Breast epithelium (tissue), 4 donors: ENCODE measurements at places on chromosomes 2 and 18. TPM values are rescaled to one million over a fixed set of nuclear protein-coding genes. Genes with fewer than 3 reads are reported as not detected.

- H3K4me1 ChIP-seq = no peaks in the 10 kb centered on the region
- DNase-seq = no peak
- no peaks in the 10 kb centered on the region for H3K36me3 ChIP-seq
- peak overlapping the region; percentile 71 for H3K4me3 ChIP-seq
- no peaks in the 10 kb centered on the region for H3K27me3 ChIP-seq
Observed at GRCh38 chr2:20667531-20668401, 822 bp downstream of the GDF7 start.

DNA sequence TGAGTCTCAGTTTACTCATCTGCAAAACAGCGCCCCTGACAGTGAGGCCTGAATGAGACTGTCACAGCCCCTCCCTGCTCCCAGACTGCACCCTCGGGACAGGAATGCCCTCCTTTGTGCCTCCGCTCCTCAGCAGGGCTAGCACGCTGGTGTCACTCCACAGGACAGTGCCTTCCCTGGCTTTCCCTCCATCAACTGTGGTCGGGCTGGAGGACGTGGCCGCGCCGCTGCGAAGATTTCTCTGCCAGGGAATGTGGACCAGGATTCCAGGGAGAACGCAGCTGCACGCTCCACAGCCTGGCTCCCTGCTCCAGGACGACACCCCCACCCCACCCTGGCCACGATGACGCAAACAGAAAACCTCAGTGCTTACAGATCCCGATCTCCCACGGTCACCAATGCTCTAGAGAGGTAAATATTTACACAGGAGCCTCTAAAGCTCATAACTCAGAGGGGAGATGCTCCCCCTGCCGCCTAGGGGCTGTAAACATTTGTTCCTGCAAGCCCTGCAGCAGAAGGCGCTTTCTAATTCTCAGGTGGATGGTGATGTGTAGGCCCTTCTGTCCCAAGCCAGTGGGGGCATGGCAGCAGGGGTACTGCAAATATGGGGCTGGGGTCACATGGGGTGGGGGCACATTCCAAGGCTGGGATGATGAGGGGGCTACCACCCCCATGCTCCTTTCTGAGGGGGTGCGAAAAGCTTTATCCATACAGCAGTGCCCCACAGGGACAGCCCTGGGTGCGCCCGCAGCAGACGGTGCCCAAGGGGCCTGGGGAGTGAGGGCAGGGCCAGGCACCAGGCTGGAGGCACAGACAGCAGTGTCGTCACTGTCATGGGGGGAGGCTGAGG lies 12.4 kb downstream of the HS6ST1 start:
- peaks cover 47% of the 10 kb centered on the region for H3K4me1 ChIP-seq
- DNase-seq = peak; percentile 68
- no peaks in the 10 kb centered on the region for H3K27me3 ChIP-seq

- no peak overlapping the region for H3K4me3 ChIP-seq
- no peak for DNase-seq
- H3K27me3 ChIP-seq = no peaks in the 10 kb centered on the region
- no peak overlapping the region for H3K27ac ChIP-seq
Observed at GRCh38 chr2:196563876-196564275, 75.6 kb upstream of the CCDC150 start.

Gene KCNK3
- 0.59 TPM for total RNA-seq

Gene CAD
- total RNA-seq = 33.4 TPM

Gene DSG1
- 2.6 TPM for total RNA-seq

Gene RIT2
- total RNA-seq = not detected

Gene RGPD8
- 40.0 TPM for total RNA-seq

GRCh38 chr2:211237586-211238275 lies 681.3 kb downstream of the CPS1 start:
- H3K4me1 ChIP-seq = no peaks in the 10 kb centered on the region
- no peak overlapping the region for H3K4me3 ChIP-seq
- no peak overlapping the region for H3K27ac ChIP-seq
- H3K27me3 ChIP-seq = no peaks in the 10 kb centered on the region

Gene ST8SIA3
- not detected for total RNA-seq

Gene RNF149
- total RNA-seq = 75.4 TPM

DNA sequence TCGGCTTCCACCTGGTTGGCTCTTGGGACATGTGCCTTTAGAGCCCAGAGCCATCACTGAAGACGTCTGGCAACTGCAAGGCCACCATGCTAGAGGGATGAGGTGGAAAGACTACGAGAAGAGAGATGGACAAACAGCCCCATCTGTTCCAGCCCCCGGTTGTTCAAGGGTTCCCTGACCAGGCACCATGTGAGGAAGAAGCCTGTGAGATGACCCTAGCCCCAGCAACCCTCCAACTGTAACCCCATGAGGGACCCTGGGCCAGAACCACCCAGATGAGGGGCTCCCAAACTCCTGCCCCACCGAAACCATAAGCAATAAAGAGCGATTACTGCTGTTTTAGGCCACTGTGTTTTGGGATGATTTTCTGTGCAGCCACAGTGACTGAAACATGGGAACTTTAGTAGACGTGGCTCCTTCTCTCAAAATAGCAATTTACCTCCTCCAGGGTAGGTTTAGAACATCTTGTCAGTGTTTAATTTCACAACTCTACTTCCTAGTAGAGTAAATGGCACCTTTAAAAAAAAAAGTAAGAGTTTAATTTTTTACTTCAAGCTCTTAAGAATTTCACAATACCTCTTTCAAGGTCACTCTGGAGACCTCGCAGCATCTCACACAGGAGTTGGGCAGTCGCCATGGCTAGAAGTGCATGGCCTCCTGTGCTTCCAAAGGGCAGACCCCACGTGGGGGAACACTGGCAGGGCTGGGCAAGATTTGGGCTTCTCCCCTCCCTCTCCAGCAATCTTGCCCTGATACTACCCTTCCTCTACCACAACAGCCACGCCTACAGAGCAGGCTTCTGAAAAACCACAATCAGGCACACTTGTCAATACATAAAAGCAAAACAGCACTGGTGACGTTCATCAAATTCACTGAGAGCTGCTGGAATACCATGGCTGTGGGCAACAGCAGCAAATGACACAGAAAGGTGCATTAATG lies 48.8 kb downstream of the TMEM163 start:
- H3K27ac ChIP-seq = no peak overlapping the region
- no peak overlapping the region for H3K4me3 ChIP-seq
- no peaks in the 10 kb centered on the region for H3K27me3 ChIP-seq
- no peak for DNase-seq
- H3K36me3 ChIP-seq = no peaks in the 10 kb centered on the region

Gene PLEKHH2
- total RNA-seq = 63.5 TPM

- H3K27me3 ChIP-seq = no peaks in the 10 kb centered on the region
- no peaks in the 10 kb centered on the region for H3K4me1 ChIP-seq
- no peak for DNase-seq
- no peaks in the 10 kb centered on the region for H3K36me3 ChIP-seq
- no peak overlapping the region for H3K4me3 ChIP-seq
- H3K27ac ChIP-seq = no peak overlapping the region
Observed at GRCh38 chr2:7508296-7508943, 591.2 kb downstream of the RNF144A start.

Gene AGXT
- under 0.01 TPM for total RNA-seq

Gene SLC14A1
- 2.6 TPM for total RNA-seq

GRCh38 chr2:220090050-220090449 lies 462.6 kb downstream of the SLC4A3 start:
- H3K36me3 ChIP-seq = no peaks in the 10 kb centered on the region
- no peak overlapping the region for H3K4me3 ChIP-seq
- H3K27ac ChIP-seq = no peak overlapping the region
- no peaks in the 10 kb centered on the region for H3K4me1 ChIP-seq
- DNase-seq = no peak

Gene RAMP1
- total RNA-seq = not detected

GRCh38 chr2:19360266-19360965 lies 2.0 kb upstream of the OSR1 start:
- H3K4me3 ChIP-seq = no peak overlapping the region
- H3K27me3 ChIP-seq = peaks cover 32% of the 10 kb centered on the region
- no peak for DNase-seq
- peak overlapping the region; percentile 92 for H3K27ac ChIP-seq
- H3K36me3 ChIP-seq = no peaks in the 10 kb centered on the region
- H3K4me1 ChIP-seq = no peaks in the 10 kb centered on the region

GRCh38 chr2:234204480-234204879 lies 154.0 kb downstream of the SPP2 start:
- no peak overlapping the region for H3K4me3 ChIP-seq
- no peak for DNase-seq
- H3K36me3 ChIP-seq = no peaks in the 10 kb centered on the region
- H3K4me1 ChIP-seq = no peaks in the 10 kb centered on the region

GRCh38 chr2:31214444-31214915 lies 2.8 kb downstream of the CAPN14 start:
- H3K4me1 ChIP-seq = no peaks in the 10 kb centered on the region
- H3K27ac ChIP-seq = no peak overlapping the region
- no peaks in the 10 kb centered on the region for H3K27me3 ChIP-seq
- no peaks in the 10 kb centered on the region for H3K36me3 ChIP-seq
- H3K4me3 ChIP-seq = no peak overlapping the region
- no peak for DNase-seq

Gene ANKRD29
- 9.9 TPM for total RNA-seq

Gene PSMA8
- total RNA-seq = not detected

DNA sequence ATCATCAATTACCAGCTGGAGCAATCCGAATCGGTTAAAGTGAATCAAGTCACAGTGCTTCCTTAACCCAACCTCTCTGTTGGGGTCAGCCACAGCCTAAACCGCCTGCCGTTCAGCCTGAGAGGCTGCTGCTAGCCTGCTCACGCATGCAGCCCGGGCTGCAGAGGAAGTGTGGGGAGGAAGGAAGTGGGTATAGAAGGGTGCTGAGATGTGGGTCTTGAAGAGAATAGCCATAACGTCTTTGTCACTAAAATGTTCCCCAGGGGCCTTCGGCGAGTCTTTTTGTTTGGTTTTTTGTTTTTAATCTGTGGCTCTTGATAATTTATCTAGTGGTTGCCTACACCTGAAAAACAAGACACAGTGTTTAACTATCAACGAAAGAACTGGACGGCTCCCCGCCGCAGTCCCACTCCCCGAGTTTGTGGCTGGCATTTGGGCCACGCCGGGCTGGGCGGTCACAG lies 496 bp upstream of the ITGA4 start:
- DNase-seq = no peak
- H3K27ac ChIP-seq = peak overlapping the region; percentile 3
- no peaks in the 10 kb centered on the region for H3K4me1 ChIP-seq
- peak overlapping the region; percentile 52 for H3K4me3 ChIP-seq

DNA sequence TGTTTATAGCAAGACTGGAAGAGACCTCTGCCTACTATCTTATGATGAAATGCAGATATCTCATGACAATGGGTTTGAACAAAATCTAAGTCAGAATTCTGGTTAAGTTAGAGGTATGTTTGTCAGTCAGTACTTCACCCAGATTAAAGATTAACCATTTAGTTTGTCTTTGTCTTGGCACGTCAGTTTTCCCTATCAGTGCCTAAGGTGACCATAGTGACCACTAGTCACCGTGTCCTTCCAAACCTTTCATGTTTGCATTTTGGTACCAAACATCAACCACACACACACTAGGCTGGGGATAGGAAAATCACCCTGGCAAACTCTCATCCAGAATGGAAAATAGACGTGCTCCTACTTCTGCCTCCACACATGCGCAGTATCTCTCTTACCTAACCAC lies 248.9 kb downstream of the PIEZO2 start:
- H3K36me3 ChIP-seq = no peaks in the 10 kb centered on the region
- H3K4me3 ChIP-seq = no peak overlapping the region
- H3K27me3 ChIP-seq = no peaks in the 10 kb centered on the region
- H3K27ac ChIP-seq = no peak overlapping the region
- no peak for DNase-seq

GRCh38 chr2:64787698-64788097 lies 134.0 kb upstream of the SERTAD2 start:
- H3K4me3 ChIP-seq = no peak overlapping the region
- no peak for DNase-seq
- no peaks in the 10 kb centered on the region for H3K27me3 ChIP-seq
- H3K27ac ChIP-seq = no peak overlapping the region
- no peaks in the 10 kb centered on the region for H3K36me3 ChIP-seq
- no peaks in the 10 kb centered on the region for H3K4me1 ChIP-seq

- no peak overlapping the region for H3K4me3 ChIP-seq
- DNase-seq = no peak
- H3K27me3 ChIP-seq = no peaks in the 10 kb centered on the region
- no peaks in the 10 kb centered on the region for H3K4me1 ChIP-seq
Observed at GRCh38 chr2:44342854-44343253, 18.4 kb downstream of the PREPL start.

Gene TMEM17
- total RNA-seq = 3.4 TPM

GRCh38 chr2:9772999-9773902 lies 70.0 kb upstream of the TAF1B start:
- no peak for DNase-seq
- peaks cover 7% of the 10 kb centered on the region for H3K4me1 ChIP-seq
- H3K27me3 ChIP-seq = no peaks in the 10 kb centered on the region
- no peak overlapping the region for H3K4me3 ChIP-seq
- H3K36me3 ChIP-seq = no peaks in the 10 kb centered on the region

DNA sequence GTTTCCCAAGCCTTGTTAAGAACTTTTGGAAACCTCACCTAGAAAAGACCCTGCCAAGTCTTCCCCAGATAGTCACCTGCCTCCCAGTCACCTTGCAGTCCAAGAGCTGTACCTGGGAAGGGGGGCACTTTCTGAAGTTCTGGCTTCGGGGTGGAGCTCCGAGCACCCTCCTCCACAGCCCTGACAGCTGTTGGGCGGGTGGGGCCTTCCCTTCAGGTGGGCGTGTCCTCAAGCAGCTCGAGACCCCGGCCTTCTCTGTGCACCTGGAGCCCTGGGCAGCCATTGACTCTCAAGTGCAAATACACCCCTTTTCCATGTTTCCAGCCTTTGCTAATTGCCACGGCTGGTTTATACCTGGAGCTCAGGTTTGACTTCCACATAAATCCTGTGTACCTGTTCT lies 37.0 kb upstream of the IGFBP5 start:
- no peaks in the 10 kb centered on the region for H3K36me3 ChIP-seq
- no peak for DNase-seq
- H3K27ac ChIP-seq = no peak overlapping the region
- no peak overlapping the region for H3K4me3 ChIP-seq
- no peaks in the 10 kb centered on the region for H3K27me3 ChIP-seq

- DNase-seq = no peak
- H3K36me3 ChIP-seq = no peaks in the 10 kb centered on the region
- no peak overlapping the region for H3K27ac ChIP-seq
- no peak overlapping the region for H3K4me3 ChIP-seq
Observed at GRCh38 chr18:62496262-62496661, 26.6 kb upstream of the ZCCHC2 start.

Gene CRYBA2
- total RNA-seq = not detected

Gene MAP3K20
- 34.8 TPM for total RNA-seq

DNA sequence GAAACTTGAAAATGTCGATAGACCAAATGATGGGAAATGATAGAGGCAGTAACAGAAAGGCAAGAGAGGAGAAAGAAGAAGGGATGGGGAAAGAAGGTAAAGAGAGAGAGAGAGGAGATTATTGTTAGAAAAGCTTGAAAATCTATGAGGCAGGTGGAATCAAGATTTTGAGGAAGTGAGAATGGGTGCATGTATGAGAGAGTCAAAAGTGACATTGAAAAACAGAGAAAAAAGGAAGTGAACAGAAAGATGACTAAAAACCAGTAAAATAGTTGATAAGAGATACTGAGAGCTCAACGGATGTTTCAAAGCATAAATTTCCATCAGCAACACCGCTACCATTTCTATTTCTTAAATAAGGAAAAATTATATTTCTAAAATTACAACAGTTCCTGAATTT lies 327.4 kb upstream of the CWC22 start:
- H3K4me1 ChIP-seq = no peaks in the 10 kb centered on the region
- H3K36me3 ChIP-seq = no peaks in the 10 kb centered on the region
- DNase-seq = no peak
- H3K4me3 ChIP-seq = no peak overlapping the region

- H3K36me3 ChIP-seq = no peaks in the 10 kb centered on the region
- no peaks in the 10 kb centered on the region for H3K4me1 ChIP-seq
- H3K27me3 ChIP-seq = no peaks in the 10 kb centered on the region
- no peak overlapping the region for H3K4me3 ChIP-seq
- no peak for DNase-seq
- no peak overlapping the region for H3K27ac ChIP-seq
Observed at GRCh38 chr2:180848393-180848792, 132.0 kb upstream of the UBE2E3 start.
